ENCODE measurements at places on chromosomes 12 and 14.
A peak's percentile ranks its signal among the peaks of the same experiment; 100 is the strongest.

GRCh38 chr12:70695361-70696023, 58.3 kb upstream of the PTPRB start:
- no peak for DNase-seq

DNA sequence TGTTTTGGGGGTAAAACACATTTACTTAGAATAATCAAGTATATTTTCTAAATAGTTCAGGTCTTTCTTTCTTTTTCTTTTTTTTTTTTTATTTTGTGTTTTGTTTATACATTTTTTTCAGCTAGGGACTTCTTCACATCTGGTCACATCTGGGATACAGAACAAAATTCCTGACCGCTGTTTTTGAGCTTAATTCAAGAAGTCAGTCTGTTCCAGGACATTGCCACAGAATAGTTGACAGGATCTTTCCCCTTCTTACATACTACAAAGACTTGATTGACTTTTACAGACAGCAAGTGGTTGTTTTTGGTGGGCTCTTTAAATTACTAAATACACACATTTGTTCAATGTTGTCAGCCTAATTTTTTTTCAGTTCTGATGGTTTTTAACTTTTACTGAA, 41.8 kb upstream of the DCN start:
- DNase-seq: no peak

DNA sequence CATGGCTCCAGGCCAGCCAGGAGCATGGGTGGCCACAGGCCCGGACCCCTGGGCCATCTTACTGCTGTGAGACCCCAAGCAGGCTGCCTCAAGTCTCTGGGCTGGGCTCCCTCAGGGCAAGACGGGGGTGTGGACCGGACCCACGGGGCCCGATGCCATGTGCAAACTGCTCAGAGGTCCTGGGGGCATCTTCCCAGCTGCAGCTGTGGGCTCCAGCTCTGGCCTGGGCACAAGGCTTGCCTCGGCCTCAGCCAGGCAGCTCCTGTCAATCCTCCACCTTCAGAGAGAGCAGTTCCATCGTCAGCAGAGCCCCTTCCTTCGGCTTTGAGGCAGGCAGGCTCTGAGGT, 12.4 kb upstream of the GPR132 start:
- DNase-seq: no peak

GRCh38 chr14:94174604-94175010, 485 bp downstream of the PPP4R4 start:
- DNase-seq: no peak

- no peak for DNase-seq
Observed at GRCh38 chr14:73461478-73462047, 3.2 kb upstream of the NUMB start.

DNA sequence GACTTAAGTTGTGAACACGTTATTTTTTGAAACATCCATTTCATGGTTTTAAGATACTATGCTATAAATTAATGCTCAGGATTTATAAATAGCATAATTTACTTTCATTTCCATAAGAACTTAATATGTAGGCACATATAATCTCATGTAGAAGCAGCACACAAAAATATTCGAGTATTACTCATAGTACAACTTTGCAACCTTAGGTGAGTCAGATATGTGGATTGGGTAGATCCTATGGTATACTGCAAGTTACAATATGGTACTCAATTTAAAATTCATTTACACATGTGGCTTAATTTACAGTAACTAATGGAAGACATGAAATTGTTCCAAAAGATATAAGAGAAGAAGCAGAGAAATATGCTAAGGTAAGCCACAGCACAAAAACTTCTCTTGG, 26.0 kb downstream of the PSMA3 start:
- DNase-seq: no peak

DNA sequence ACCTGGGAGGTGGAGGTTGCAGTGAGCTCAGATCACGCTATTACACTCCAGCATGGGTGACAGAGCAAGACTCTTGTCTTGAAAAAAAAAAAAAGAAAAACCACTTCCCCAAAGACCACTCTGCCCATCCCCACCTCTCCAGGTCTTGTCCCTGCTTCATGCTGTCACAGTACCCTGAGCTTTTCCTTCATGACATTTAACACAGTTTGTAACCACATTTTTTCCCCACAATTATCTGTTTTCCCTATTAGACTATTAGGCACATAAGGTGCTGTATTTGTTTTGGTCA, 6.9 kb downstream of the HECTD1 start:
- DNase-seq: no peak

DNA sequence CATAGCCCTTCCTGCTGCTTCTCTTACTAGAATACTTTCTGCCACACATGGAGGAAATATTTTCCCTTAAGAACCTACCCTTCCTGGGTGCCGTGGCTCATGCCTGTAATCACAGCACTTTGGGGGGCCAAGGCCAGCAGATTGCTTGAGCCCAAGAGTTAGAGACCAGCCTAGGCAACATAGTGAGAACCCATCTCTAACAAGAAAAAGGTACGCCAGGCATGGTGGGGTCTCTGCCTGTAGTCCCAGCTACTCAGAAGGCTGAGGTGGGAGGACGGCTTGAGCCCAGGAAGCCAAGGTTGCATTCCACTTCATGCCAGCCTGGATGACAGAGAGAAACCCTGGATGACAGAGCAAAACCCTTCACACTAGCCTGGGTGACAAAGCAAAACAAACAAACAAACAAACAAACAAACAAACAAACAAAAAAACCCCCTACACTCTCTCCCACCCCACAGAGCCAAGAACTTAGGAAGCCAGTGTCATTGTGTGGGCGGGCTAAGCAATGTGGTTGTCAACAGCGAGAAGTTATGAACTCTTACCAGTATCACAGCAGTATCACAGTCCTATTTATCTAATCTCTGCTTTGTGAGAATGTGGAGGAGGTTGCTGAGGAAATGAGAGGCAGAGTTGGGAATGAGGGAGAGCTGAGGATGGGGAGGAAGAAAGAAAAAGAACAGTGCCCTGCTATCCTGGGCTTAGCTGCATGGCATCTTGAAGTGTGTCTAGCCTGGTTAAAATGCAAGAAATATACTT, 53.8 kb upstream of the CLEC14A start:
- DNase-seq: no peak

- no peak for DNase-seq
Observed at GRCh38 chr14:99590746-99591555, 13.1 kb downstream of the CCDC85C start.

- DNase-seq: no peak
Observed at GRCh38 chr12:121472150-121472905, 72.4 kb downstream of the RNF34 start.

- DNase-seq: no peak
Observed at GRCh38 chr14:55752580-55753390, 172.8 kb downstream of the KTN1 start.

GRCh38 chr12:79710707-79711483, 20.1 kb upstream of the PAWR start:
- DNase-seq: no peak

- DNase-seq: no peak
Observed at GRCh38 chr14:24171422-24172260, at the start of gene REC8. TSS of gene REC8 (plus strand) at chr14:24172080. CDS start at chr14:24172553, 473 bp downstream.

- DNase-seq: no peak
Observed at GRCh38 chr14:66982247-66982646, 207.0 kb upstream of the GARIN2 start.

- DNase-seq: no peak
Observed at GRCh38 chr12:57725851-57726150, 12.7 kb downstream of the AGAP2 start.

- DNase-seq: no peak
Observed at GRCh38 chr12:46675736-46676135, 150.1 kb downstream of the SLC38A4 start.

GRCh38 chr14:50272498-50272897, 39.5 kb downstream of the L2HGDH start:
- DNase-seq: no peak

- no peak for DNase-seq
Observed at GRCh38 chr12:57148469-57149244, 1.2 kb upstream of the LRP1-AS start.

GRCh38 chr12:123530668-123531067, 2.9 kb downstream of the RILPL1 start:
- DNase-seq: no peak

- no peak for DNase-seq
Observed at GRCh38 chr12:110934093-110934852, 13.9 kb upstream of the MYL2 start.

DNA sequence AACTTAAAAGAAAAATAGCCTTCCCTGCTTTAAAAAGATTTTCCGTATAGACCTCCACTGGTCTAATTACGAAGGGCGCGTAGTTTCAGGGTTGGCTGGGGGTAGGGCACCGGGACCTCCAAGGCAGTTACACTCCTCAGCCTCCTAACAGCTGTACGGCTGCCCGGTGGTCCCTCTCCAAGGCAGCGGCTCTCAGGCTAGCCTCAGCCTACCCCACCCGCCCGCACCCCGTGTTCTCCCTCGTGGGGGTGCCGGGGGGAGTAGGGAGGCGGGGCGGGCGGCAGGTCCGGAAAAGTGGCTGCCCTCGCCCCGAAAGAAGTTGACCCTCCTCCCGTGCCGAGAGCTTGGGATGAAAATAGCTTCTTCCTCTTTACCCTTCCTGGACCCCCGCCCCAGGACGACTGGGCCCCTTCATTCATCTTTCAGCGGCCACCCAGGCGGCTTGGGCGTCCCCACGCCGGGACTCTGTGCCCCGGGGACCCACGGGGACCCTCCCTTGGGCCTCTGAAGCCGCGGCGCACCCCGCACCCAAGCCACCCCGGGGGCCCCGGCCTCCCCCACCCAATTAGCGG, 991 bp upstream of the RCOR1 start:
- DNase-seq: no peak

DNA sequence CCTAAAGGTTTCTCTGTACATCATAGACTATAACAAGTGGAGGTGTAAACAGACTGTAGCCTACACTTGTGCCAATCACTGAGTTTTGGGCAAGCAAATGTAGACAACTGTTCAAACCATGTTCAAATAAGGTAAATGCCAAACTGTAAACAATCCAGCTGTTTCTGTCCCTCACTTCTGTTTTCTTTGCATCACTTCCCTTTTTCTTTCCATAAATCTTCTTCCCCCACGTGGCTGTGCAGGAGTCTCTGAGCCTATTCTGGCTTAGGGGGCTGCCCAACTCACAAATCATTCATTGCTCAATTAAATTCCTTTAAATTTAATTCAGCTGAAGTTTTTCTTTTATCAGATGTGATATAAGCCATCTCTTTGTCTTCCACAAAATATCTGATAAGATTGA, 65.1 kb upstream of the CPM start:
- no peak for DNase-seq

- no peak for DNase-seq
Observed at GRCh38 chr14:68416171-68416570, 376.7 kb downstream of the ZFP36L1 start.

- DNase-seq: no peak
Observed at GRCh38 chr12:68154779-68155178, 4.8 kb downstream of the IFNG start.

GRCh38 chr14:52545584-52546317, 6.6 kb downstream of the TXNDC16 start:
- DNase-seq: no peak

GRCh38 chr12:43278541-43278832, 273.5 kb downstream of the ADAMTS20 start:
- no peak for DNase-seq

DNA sequence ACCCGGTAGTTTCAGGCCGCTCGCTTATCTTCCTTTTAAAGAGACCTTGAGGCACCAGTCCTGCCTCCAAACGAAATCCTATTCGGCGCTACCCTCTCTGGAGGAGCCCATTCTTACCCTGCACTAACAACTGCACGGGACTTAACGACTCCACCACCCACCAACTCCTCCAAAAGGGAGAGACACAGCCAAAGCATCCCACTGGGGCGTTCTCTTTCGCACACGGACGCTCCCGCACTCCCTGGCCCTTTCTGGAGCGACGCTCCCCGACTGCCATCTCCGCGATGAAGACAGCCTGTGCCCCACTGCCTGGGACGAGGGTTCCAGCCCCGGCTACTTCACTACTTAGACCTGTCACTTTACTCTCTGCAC, 650 bp downstream of the GALC start:
- no peak for DNase-seq

DNA sequence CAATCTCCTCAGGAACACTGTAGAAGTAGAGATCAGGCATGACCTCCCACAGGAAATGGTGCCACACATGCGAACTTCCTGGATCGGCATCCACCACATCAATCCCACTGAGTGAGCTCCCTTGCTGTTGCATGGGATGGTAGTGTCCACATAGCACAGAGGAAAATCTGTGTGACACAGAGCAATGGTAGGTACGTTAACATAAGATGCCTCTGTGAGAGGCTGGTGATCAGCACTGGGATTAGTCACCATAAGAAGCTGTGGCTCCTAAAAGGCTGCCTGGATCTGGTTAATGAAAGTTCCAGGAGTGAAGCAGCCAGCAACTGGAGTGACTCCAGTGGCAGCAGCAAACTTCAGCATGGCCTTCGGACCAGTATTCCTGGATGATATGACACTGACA, 21.8 kb downstream of the WDHD1 start:
- DNase-seq: no peak

DNA sequence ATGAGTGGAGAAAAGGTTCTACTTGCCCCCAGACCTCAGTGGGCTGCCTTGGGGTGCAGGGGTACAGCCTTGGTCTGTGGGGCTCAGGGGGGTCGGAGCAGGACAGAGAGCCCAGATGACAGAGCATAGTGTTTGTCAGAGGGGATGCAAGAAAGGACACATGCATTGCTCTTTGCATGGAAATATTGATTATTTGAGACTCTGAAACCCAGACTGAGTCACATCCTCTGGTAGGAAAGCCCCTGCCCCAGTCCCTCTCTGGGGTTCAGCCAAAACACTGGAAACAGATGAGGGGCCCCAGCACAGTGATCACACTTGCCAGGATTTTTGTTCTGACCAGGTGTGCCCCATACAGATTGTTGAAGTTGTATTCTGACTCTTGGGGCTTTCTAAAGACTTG, 1094.4 kb downstream of the BCL11B start:
- peak; percentile 49 for DNase-seq

DNA sequence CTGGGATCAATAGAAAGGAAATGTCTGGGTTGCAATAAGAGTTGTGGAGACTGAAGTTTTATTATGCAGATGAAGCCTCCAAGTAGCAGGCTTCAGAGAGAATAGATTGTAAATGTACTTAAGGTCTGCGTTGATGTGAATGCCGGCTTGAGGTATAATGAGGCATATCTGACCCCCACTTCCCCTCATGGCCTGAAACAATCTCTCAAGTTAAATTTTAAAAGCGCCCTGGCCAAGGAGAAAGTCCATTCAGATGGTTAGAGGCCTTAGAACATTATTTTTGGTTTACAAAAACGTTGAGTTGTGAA, 28.3 kb upstream of the HIGD1C start:
- DNase-seq: no peak

- DNase-seq: no peak
Observed at GRCh38 chr14:97137705-97138104, 340.5 kb downstream of the VRK1 start.

All from stimulated activated CD8-positive, alpha-beta memory T cell treated with anti-CD3 and anti-CD28 coated beads, Interleukin-4, amount 100 ng/mL, for 4 hours (primary cell).